Endodermal cell (in vitro differentiated cells): ENCODE measurements at places on chromosomes 12 and 14. TPM values are rescaled to one million over a fixed set of nuclear protein-coding genes. Genes with fewer than 3 reads are reported as not detected.

DNA sequence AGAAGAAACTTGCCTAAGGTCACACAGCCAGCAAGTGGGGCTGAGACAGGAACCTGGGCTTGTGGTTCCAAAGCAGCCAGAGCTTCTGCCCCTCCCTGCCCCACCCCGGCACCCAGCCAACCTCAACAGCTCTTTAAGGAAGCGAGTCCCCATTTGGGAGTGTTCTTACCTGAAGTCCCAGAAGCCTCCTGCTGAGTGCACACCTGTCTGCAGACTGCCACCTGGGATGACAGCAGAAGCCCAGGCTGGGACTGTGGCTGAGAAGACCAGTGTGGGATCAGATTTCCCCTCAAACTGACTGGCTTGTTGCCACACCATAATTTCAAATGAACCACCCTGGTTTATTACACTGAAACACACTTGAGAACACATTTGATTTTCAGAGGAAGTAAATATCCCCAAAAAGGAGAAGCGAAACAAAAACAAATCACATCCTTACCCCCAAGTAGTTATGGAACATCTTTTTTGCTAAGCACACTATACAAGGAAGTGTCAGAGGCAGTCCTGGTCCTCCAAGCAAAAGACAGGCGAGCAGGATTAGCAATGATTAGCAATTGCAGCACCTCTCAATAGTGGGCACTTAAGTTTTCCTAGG is 6.3 kb upstream of the RIN3 start:
- H3K4me3 ChIP-seq = no peak overlapping the region
- no peaks in the 10 kb centered on the region for H3K27me3 ChIP-seq
- no peak overlapping the region for H3K27ac ChIP-seq

- no peak overlapping the region for H3K27ac ChIP-seq
- no peaks in the 10 kb centered on the region for H3K36me3 ChIP-seq
- DNase-seq = peak; percentile 95
- no peak overlapping the region for H3K4me3 ChIP-seq
- H3K4me1 ChIP-seq = no peaks in the 10 kb centered on the region
Observed at GRCh38 chr12:119444462-119445044, 110.0 kb downstream of the CCDC60 start.

CFAP54 gene
- 0.99 and 1.5 TPM in 2 replicates for total RNA-seq

- H3K27me3 ChIP-seq = no peaks in the 10 kb centered on the region
- H3K4me1 ChIP-seq = no peaks in the 10 kb centered on the region
- no peak for DNase-seq
Observed at GRCh38 chr12:76957301-76957700, 78.5 kb upstream of the CSRP2 start.

DNA sequence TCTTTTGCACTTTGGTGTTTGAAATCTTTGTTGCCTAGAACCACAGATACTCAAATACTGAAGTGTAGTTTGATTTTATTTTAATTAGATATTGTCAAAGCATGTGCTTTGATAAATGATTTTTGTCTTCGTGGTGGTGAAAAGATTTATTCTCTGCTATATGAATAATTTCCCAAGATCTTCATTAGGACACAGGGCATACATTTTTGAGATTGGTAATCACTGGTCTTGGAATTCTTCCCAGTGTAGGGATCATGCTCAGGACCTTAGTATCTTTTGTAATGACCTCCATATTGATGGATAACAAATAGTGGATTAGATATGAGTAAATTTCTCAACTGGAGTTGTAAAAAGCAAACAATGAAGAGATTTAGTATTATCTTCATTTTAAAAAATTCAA is 28.2 kb downstream of the TBK1 start:
- H3K27ac ChIP-seq = no peak overlapping the region
- DNase-seq = no peak
- peaks cover 81% of the 10 kb centered on the region for H3K36me3 ChIP-seq

DNA sequence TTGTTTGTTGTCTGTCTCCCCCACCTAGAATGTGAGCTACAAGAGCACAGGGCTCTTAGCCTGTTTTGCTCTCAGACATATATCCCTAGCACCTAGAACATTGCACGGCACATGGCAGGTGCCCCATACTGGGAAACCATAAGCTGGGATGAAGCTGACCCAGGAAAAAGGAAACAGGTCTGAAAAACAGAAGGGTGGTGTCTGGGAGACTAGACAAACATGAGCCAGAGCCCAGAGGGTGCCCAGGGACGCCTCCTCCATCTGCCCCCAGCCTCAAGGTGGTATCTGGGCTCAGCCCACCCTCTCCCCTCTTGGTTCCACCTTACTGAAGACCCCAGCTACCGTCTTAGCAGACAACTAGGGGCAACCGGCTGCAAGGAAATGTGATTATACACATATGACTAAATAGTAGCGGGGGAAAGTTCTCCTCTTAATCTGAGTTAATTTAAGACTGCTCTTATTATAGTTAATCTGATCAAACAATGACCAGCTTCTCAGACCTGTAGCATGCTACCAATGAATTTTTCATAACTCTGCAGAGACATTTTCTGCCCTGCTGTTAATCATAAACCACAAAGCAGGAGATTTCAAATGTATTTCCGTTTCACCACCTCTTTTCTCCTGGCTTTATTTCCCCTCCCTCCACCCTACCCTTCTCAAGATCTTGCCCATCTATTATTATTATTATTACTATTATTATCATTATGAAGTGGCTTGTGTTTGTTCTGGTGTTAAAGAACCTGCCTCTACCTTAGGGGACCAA is 31.9 kb downstream of the KSR2 start:
- no peaks in the 10 kb centered on the region for H3K4me1 ChIP-seq
- no peaks in the 10 kb centered on the region for H3K36me3 ChIP-seq
- H3K27me3 ChIP-seq = no peaks in the 10 kb centered on the region
- DNase-seq = peak; percentile 26

MYL2 gene
- total RNA-seq = 0.50 to 0.89 TPM in 2 of 3 replicates, not detected in the other

GRCh38 chr12:108090932-108091678 is 38.0 kb upstream of the WSCD2 start:
- peaks cover 7% of the 10 kb centered on the region for H3K27me3 ChIP-seq
- no peaks in the 10 kb centered on the region for H3K4me1 ChIP-seq
- H3K4me3 ChIP-seq = no peak overlapping the region
- no peak overlapping the region for H3K27ac ChIP-seq

- H3K27me3 ChIP-seq = no peaks in the 10 kb centered on the region
- peak overlapping the region; percentile 98 for H3K27ac ChIP-seq
- peak overlapping the region; percentile 95 for H3K4me3 ChIP-seq
- no peaks in the 10 kb centered on the region for H3K4me1 ChIP-seq
- no peaks in the 10 kb centered on the region for H3K36me3 ChIP-seq
Observed at GRCh38 chr12:50764286-50765094, 589 bp downstream of the ATF1 start.

DNA sequence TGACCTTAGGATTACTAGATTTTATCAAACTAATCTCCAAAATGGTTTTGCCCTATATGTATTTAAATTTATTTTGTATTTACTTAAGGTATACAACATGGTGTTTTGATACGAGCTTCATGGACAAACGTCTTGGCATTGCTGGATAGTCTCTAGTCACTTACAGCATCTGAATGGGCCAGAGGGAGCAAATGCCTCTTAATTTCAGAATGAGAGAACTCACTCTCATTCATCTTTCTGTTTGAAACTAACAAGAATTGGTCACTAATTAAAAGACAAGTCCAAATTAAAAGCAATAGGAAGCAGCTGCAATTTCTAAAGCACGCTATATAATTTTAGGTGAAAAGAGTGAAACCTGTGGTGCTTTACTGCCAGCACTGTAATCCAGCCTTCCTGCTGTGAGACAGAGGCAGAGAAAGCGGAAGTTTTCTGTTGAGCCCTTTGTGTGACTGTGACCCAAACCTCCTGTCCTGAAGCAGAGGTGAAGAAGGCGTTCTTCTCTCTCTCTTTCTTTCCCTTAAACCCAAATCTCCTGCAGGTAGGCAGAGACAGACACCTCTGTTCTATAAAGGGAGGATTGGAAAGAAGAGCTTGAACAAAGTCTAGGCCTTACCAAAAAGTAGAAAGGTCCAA is 184.6 kb upstream of the NAV3 start:
- H3K27ac ChIP-seq = no peak overlapping the region
- H3K4me1 ChIP-seq = peaks cover 3% of the 10 kb centered on the region
- DNase-seq = peak; percentile 82
- no peak overlapping the region for H3K4me3 ChIP-seq
- no peaks in the 10 kb centered on the region for H3K36me3 ChIP-seq

ARMH4 gene
- 9.6 to 17.3 TPM (median 17.3 TPM) in 3 replicates for total RNA-seq

DNA sequence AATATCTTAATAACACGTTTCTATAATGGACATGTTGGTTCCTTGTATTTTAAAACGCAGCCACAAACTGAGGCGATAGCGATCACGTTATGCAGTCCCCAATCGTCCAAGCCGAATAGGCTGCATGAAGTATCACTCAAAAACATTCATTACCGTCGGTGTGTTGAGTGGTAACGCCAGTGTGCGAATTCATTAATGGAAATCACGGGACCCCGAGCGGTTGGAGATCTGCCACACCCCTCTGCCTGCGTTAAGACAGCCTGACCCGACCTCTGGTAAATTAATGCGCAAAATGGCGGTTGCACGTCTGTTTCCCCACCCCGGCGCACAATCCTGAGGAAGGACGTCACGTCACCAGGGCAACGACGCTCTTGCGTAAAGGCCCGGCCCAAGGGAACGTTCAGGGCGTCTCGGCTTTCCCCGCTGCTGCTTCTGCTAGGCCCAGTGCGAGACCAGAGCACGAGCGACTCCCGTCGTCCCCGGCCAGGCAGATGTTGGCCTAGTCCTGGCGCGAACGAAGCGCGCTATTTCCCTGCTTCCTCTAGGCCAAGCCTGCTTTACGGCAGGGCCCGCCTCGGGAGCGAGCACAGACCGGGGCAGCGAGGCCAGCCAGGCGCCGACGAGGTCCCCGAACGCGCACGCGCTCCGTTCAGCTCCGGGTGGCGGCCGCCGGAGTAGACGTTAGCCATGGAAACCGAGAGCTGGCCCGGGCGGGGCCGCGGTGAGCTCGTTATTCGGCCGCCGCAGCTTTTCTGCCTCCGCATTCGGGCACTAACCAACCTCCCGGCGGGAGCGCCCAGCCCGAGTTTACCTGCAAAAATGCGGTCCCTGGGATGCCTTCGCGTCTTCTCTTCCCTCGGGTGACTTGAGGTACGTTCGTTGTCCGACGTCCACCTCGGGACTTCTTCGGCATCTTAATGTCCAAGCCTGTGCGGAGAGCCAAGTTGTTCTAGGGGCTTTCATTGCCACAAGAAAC is at the start of gene PCNX4:
TSS of gene PCNX4 (plus strand) at position 374 of the 976 bp plus-strand sequence. CDS start 15,716 bp downstream, outside the sequence.
- peaks cover 7% of the 10 kb centered on the region for H3K36me3 ChIP-seq
- H3K4me1 ChIP-seq = no peaks in the 10 kb centered on the region
- peak within 1 kb of the TSS; percentile 99 for H3K27ac ChIP-seq
- DNase-seq = peak; percentile 97

GRCh38 chr12:92297932-92298696 is 152.5 kb upstream of the BTG1 start:
- H3K27me3 ChIP-seq = no peaks in the 10 kb centered on the region
- DNase-seq = no peak
- no peak overlapping the region for H3K27ac ChIP-seq
- H3K36me3 ChIP-seq = no peaks in the 10 kb centered on the region

IAPP gene
- total RNA-seq = 0.32 TPM in 1 of 2 replicates, not detected in the other

OR4M1 gene
- not detected in 3 replicates for total RNA-seq
